ENCODE measurements at places on chromosomes 13 and 19.

DNA sequence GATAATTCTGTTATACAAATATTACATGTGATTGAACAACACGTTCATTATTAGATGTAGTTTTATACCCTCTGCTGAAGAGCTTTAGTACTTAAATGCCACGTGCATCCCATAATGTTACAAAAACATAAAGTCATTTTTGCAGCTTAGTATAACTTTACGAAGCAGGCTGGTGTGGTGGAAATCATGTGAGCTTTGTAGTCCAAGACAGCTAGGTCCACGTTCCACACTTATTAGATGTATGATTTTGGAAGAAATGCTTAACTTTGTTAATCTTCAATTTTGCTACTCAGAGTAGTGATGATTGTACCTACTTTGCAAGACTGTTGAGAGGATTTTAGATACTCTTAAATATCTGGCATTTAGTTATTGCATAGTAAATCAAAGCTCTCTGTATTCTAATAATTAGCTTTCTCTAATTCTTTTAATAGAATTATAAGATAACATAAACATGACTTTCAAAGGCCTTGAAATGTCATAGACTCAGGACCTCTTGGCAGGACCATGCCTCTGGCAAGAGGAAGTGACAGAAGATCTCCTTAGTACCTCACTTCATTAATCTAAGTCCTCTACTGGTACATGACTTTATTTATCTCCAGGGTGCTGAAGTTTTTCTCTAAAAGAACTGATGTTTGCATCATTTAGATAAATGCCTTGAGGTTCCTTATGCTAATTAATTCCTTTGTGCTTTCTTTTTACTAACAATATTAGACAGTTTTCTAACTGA is 153.7 kb downstream of the PCDH20 start:
- no peak for DNase-seq

DNA sequence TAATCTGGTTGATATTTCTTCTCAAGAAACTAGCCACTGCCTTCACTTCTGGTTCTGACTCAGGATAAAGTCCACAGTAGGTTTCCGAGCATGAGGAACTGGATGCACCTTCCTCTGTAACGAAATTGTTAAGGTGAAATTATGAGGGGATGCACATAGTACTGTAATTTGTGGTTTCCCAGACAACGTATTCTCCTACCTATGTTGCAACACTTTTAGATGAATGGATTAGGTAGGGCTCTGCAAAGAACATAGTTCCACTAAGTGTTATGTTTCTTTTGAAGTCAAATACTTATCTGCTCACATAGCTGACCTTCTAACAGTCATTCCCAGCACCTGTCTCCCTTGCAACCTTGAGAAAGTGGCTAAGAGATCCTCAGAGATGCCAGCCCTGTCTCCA is 5.7 kb upstream of the ZC3H13 start:
- no peak for DNase-seq

DNA sequence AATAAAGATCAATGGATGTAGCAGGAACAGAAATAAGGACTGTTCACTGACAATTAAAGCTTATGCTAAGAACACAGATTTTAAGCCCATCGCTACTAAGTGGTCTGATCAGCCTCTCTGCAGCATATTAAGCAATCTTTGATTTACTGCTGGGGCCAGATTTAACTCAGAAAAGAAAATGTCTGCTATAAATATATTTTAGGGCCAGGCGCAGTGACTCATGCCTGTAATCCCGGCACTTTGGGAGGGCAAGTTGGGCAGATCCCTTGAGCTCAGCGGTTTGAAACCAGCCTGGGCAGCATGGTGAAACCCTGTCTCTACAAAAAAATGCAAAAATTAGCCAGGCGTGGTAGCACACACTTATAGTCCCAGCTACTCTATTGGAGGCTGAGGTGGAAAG is 43.0 kb downstream of the METTL21C start:
- no peak for DNase-seq

DNA sequence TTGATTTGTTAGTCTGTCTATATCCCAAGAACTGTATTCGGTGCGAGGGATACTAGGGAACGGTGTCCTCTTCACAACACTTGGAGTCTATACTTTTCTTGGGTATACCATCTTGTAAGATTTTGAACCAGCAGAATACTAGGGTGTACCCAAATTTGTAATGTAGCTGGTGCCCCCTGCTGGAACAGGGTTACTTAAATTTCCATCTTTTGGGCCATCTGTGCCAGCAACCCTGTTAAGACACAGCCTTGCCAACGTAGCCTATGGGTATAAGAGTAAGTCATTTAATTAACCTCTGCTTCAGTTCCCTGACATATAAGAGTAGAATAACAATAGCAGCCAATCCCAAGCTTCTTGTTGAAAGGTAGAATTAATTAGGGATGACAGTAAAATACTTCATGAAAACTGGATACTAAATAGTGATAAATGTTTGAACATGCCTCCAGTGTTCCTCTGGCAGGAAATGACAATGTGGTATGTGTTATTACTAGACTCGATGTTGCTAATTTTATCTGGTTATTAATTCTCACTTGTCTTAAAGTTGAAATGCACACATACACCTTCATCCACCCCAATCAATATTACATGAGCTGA is 607.6 kb downstream of the FGF9 start:
- peak; percentile 44 for DNase-seq

DNA sequence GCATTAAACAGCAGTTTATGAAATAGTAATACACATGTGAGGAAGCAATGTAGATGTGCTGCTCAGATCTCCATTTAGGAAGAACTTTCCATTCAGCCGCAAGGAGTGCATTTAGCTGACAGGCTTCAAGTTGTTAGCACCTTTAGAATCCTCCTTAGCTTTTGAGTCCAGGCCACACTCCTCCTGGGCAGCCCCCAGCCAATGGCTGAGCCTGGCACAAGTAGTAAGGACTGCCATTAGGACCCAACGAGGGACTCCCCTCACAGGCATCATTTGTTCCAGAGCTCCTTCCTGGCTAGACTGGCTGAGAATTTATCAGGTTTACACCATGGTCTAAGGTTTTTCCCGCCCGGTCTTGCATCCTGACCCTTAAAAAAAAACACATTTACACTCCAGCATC is 201.4 kb downstream of the DIAPH3 start:
- no peak for DNase-seq

- no peak for DNase-seq
These were observed 347.8 kb downstream of the MZT1 start for GRCh38 chr13:72379581-72379980.

GRCh38 chr13:74132776-74133656 is 1.2 kb downstream of the KLF12 start:
- peak; percentile 52 for DNase-seq

DNA sequence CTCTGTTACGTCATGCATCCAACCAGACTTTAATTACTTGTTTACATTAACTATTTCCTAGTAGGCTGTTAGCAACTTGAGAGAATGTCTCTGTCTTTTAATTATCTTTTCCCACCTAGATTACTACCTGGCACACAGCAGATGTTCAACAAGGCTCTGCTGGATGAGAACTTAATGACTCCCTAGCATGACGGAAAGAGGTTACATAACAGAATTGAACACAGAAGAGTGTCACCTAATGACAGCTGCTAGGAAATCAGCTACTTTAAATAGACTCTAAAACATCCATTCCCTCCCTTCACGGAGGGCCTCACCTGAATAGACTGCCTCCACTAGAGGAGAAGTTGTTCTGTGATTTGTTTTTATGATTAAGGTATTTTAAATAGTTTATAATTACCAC is 110.8 kb downstream of the TEX29 start:
- no peak for DNase-seq

DNA sequence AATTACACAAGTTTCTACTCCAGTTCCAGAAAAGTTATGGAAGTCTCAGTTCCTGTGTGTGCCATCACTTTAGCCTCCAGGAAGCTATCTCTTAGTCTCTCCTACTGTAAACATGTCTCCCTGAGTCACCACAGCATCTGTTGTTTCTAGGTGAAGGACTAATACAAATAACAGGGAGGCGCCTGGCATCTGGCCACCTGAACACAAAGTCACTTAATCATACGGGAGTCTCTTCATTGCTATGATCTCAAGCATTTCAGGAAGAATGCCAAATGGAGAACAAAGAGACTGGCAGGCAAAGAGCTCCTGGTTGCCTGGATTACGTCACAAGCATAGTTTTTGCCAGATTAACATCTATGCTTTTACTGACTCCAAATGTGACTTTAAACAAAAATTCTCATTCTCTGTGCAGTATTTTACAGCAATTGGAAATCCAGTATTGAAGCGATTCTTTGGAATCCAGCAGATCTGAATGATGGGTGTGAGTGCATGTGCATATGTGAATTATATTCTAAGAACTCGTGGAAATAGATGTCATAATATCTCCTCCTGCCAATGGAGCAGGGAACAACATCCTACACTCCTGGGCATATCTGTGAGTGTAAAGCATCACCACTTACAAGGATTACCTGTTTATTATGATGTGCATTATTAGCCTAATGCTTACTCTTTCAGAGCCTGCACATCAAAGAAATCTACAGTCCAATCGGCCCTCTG is 572.8 kb downstream of the PCDH9 start:
- no peak for DNase-seq

DNA sequence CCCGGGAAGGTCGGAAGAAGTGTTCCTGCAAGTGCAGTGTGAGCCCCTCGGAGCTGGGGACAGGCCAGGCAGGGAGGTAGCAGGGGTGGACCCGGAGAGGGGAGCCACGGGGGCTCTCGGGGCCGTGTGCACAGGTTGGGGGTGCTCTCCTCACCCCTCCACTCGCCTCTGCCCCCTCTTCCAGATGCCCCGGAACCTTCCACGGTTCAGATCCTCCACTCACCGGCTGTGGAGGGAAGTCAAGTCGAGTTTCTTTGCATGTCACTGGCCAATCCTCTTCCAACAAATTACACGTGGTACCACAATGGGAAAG is 9.0 kb downstream of the CD22 start:
- no peak for DNase-seq

GRCh38 chr13:45228002-45228401 is 27.2 kb upstream of the KCTD4 start:
- DNase-seq = no peak

DNA sequence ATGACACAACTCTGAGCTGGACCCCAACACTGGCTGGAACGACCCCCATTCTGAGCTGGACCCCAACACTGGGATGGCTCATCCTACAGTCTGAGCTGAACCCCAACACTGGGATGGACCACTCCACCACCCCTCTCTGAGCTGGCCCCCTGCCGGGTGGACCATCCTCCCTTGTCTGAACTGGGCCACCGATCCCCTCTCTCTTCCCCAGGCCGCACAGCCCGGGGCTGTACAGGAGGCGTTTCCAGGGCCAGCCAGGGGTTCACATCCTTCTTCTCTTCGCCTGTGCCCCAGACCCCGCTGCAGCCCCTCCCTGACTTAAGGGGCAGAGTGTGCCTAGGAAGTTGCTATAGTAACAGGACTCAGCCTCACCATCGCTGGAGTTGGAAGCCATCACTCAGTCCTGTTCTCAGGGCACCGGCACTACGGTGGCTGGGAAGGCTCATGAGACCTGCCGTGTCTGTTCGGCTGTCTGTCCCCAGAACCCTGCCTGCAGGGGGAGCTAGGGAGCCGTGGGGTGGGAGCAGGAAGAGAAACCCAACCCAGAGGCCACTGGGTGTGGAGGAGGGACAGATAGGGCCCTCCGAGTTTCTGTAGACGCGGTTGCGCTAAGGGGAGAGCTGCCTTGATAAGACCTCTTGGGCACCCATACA is 3.7 kb downstream of the PRKACA start:
- DNase-seq = peak; percentile 27

GRCh38 chr13:34085204-34085603 is 267.3 kb downstream of the RFC3 start:
- no peak for DNase-seq

- no peak for DNase-seq
These were observed 140.7 kb downstream of the KCTD12 start for GRCh38 chr13:76745261-76746200.

DNA sequence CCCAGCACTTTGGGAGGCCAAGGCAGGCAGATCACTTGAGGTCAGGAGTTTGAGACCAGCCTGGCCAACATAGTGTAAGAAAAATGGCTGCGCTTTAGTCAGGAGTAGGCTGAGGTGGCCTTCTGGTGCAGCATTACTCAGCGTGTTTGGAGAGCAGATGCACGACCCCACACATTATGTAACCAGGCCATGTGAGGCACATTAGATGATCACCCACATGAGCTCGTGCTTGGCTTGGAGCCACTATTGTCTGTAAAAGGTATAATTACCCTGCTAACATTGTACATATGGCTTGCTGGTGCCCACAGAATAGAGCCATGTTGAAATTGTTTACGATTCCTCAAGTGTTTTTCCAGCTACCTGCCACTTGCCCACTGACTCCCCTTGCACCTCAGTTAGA is 24.0 kb upstream of the SCEL start:
- no peak for DNase-seq

- DNase-seq = no peak
These were observed 13.6 kb downstream of the C13orf42 start for GRCh38 chr13:51097353-51098043.

- DNase-seq = no peak
These were observed 2.3 kb upstream of the SLC25A42 start for GRCh38 chr19:19061506-19061905.
